Ascending aorta (tissue), 2 donors: ENCODE measurements at places on chromosomes 6 and 20.

- DNase-seq = no peak
Measured at GRCh38 chr6:166419717-166420116, 37.0 kb upstream of the MPC1 start.

DNA sequence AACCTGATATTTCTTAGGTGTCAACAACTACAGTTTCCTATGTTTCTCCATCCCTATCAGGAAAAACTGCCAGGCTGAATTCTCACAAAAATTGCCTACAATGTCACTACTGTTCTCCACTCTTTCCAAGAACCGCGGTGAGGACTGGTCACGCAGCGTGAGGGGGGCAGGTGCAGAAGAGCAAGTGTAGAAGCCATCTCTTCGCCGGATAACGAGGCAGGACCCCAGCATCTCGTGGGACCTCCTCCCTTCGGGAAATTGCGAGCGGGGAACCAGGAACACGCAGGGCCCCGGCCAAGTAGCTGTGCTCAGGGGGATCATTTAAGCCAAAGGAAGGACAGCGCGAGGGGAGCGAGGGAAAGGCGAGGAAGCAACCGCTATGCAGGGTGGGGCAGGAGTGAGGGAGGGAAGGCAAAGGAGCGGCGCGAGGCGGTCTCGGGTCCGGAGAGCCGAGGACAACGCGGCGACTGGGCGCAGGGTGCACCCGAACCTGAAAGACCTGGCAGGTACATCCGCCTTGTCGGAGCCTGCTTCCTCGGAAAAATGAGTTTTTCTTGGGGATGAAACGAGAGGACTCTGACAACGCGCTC is 559 bp downstream of the APMAP start:
- peak; percentile 65 for DNase-seq

DNA sequence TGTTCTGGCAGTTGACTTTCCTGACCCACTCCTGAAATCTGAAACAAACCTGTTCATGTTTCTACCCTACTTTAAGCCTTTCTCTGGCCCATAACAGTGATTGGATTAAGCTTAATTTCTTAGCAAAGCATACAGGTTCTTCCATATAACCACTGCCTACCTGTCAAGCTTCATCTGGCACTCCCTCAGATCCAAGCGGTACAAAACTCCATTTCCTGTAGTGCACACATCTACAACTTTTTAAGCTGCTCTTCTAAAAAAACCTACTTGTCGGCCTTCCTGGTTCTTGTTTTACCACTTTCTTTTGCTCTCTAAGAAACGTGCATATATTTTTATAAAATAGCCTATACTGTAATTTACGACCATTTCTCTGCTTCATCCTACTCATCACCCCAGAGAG is 916 bp upstream of the PPP1R11 start:
- DNase-seq = no peak

GRCh38 chr6:84967389-84967788 is 203.0 kb upstream of the TBX18 start:
- DNase-seq = no peak

DNA sequence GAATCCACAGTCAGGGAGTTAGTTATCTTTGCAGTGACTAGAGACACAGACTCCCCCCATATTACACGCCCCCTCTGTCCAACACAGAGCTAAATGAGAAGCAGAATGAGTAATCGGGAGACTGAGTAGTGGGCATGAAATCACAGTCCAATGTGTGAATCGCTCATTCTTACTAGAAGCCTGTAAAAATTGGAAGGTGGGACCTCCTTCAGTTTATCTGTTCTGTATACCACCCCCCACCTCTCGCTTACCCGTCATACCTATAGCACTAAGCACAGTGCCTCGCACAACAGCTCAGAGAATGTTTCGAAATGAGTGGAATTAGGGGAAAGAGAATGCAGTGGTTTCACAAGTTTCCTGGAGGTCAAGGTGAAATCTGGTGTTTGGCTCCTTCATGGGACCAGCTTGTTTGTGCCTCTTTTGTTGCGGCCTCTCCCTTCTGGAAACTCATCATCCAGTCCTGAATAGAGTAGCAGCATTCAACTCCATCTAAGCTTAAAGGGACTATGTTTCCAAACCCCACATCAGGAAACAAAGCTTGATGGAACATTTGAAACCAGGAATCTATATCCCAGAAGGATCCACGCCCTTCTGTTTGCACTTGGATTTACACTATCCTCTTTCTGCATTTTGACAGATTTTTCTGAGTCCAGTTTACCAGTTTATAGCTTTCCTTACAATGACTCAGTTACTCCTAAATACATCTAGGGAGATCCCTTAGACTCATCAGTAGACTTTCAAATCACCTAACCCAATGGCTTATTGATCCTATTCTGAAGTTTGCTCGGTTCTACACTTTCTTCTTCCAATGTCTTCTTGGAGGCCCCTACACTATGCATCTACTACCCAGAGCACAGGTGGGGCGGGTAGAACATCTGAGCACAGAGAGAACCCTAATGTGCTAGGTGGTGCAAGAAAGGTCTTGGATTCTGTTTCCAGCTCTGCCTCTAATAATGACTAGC is 59.2 kb upstream of the PIM1 start:
- DNase-seq = no peak

- no peak for DNase-seq
Measured at GRCh38 chr6:122717350-122717749, 62.2 kb upstream of the FABP7 start.

GRCh38 chr6:112311950-112312547 is 35.1 kb upstream of the RFPL4B start:
- DNase-seq = no peak

GRCh38 chr6:137975188-137975940 is 108.3 kb downstream of the TNFAIP3 start:
- no peak for DNase-seq

DNA sequence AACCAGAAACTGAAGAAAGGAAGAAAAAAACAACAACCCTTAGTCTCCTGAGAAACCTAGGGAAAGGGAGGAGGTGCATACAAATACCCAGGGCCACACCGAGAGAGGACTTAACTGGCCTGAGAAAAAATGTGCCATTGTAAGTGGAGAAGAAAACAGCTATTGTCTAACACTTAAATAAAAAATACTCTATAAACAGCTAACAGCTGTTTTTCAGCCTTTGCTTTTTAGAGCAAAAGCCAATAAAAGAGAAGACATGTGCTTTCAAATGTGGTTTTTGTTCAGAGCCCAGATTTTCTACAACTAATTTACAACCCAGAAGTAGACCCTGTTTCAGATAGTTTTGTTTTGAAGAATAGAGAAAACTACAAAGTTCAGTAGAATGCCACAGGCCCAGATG is 56.0 kb upstream of the SLC22A16 start:
- DNase-seq = no peak

DNA sequence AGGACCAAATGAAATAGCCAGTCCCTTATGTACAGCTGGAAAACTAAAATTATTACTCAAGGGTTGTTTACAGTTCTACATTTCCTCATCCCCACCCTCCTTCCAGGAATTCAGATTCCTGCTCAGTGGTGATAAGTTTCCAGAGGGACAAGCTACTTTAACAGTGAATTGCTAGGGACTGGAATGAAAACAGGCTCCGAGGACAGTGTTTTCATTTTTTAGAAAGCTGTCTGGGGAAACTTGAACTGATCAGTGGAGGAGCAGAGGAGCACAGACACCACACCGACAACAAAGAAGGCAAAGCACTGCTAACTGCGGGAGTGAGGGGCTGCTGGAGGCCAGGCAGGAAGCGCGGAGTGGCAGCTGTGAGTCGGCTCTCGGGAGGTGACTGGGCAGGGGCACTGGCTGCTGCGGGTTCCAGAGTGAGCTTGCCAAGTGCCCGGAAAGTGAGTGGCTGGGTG is 322.2 kb downstream of the ESR1 start:
- no peak for DNase-seq

- DNase-seq = no peak
Measured at GRCh38 chr6:14645221-14645620, 527.6 kb downstream of the CD83 start.

- DNase-seq = no peak
Measured at GRCh38 chr20:10419550-10420133, 14.4 kb downstream of the MKKS start.

DNA sequence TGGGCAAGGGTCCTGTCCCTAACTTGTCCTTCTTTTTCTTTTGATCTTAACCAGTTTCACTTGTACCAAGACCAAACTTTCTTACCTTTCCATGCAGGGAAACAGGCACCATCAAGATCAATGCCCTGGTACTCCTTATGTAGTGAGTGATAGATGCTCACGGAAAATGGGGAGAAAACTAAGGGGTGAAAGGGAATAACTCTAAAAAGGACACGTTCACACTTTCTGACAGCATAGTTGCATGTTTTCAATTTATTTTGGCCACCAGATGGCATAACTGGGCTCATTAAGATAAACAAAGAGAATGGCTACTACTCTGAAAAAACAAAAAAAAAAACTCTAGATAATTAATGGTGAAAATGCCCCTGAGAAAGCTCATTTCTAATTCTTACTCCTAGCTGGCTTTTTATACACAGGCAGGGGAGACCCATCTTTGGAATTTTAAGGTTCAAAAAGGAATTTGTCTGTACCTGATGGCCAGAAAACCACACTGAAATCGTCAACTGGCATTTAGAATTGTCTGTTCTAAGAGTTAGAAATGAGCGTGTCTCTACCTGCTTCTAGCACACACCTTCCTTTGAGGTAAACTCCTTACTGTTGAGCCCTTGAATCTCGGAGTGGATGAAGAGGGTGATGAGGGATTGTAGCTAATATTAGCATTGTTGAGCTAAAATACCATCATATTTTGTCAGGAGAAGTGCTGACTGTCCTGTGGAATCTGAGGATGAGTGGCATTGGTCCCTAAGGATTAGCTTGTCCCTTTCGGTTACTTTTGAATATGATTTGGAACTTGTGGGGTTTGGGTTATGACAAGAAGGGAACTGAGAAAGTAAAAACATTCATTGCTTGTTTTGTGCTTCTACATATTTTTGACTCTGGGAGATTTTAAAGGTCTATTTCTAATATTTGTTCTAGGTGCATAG is 62.2 kb upstream of the DDR1 start:
- no peak for DNase-seq

DNA sequence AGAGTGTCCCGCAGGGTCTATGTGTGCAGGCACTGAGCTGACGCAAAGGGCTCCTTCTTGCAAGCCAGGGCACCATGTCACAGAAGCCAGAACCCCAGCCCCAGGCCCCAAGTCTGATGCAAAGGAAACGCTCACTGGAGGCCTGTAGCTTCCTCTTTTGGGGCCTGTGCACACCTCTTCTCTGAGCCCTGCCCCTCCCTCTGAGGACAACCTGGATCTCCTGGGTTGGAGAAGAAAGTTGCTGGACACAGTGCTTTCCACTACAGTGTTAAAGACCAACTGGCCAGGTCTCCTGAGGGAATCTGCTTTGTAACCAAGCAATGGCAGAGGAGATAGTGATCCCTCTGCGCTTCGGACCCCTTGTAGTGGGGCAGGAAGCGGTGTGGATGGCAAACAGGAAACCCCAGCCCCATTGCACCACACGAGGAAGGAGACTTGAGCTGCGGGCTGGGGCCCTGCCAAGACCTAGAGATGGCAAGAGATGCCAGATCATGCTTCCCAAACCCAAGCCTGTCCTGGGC is 90.0 kb downstream of the PRND start:
- DNase-seq = peak; percentile 59

DNA sequence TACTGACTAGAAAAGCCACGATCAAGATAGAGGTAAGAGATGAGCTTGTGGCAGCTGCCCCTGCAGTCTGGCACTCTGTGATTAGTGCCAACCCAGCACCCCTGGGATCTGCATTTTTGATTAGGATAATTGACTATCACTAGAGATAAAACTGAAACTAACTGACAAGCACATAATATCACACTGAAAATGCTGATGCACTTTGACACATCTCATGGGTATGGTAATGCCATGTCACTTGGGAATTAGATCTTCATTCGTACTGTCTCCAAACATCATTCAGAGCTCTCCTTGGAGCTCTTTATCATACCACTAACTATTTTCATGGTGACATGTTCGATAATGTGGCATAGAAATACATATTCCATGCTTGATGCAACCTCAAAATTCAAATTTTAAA is 612.9 kb upstream of the BTBD3 start:
- no peak for DNase-seq

- DNase-seq = no peak
Measured at GRCh38 chr6:160949531-160949930, 42.0 kb upstream of the MAP3K4 start.
